ENCODE measurements at places on chromosomes 11 and 22.

- DNase-seq: no peak
These were observed 86.6 kb downstream of the MAML2 start for GRCh38 chr11:96256215-96257011.

DNA sequence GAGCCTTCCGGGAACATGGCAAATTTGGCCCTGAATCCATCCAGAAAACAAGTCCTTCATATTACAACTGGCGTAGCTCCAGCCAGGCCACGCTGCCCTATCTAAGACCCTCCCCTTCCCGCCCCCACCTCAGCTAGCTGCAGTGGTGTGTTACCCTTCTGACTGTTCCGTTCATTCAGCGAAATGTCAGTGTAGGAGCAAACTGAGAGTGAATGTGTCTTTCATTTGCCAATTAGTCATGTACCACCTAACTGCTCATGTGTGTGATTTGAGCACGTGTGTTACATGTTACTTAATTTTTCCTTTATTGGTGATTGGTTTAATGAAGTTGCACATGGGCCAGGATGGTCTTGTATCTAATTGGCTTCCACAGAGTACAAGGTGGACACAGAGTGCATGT lies 34.8 kb upstream of the POU2AF1 start:
- no peak for DNase-seq

GRCh38 chr22:38872831-38873248 lies 824 bp upstream of the CBX6 start:
- DNase-seq: no peak

- DNase-seq: no peak
These were observed 428.7 kb downstream of the TBC1D22A start for GRCh38 chr22:47190957-47191670.

- no peak for DNase-seq
These were observed 13.8 kb upstream of the SLC22A12 start for GRCh38 chr11:64577202-64577601.

- DNase-seq: no peak
These were observed 636.7 kb downstream of the TBC1D22A start for GRCh38 chr22:47398921-47399790.
